ENCODE measurements at places on chromosomes 7 and 10.

DNA sequence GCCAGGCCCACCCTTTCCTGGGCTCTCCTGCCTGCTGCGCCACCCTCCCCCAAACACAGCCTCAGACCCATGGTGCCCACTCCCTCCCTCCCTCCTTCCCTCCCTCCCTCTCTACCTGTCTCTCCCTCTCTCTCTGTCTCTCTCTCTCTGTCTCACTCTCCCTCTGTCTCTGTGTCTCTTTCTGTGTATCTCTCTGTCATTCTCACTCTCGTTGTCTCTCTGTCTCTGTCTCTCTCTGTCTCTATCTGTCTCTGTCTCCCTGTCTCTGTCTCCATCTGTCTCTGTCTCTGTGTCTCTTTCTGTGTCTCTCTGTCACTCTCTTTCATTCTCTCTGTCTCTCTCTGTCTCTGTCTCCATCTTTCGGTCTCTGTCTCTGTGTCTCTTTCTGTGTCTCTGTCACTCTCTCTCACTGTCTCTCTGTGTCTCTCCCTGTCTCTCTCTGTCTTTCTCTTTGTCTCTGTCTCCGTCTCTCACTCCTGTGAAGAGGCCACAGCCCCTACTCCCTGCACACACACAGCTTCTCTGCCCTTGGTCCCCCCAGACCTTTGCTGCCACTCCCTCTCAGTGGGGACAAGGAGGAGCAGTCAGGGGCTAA, 51.5 kb downstream of the CALML3 start:
- DNase-seq: no peak

DNA sequence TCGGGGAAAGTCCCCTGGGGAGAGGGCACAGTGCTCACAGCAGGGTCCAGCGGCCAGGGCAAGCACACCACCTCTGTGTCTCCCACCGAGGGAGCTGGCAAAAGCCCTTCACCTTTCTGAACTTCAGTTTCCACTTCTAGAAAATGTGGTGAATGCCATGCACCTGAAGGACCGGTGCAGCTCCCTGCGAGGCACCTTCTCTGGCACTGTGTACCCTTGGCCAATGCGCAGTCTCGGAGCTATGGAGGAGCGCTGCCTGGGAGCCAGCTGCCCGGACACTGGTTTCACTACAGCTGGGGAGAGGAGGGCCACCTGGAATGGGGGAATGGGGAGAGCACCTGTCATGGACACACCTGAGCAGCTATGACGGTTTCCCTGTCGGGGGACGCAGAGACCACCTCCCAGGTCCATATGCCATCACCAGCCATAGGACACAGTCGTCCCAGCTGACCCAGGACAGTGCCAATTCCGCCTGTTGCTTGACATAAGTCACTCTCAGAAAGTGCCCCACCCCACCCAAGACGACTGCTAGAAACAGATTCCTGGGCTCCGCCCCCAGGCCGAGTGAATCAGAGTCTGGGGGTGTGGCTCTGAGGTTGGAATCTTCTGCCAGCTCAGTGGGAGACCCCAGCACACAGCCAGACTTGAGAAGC, 16.8 kb downstream of the RASGEF1A start:
- no peak for DNase-seq

DNA sequence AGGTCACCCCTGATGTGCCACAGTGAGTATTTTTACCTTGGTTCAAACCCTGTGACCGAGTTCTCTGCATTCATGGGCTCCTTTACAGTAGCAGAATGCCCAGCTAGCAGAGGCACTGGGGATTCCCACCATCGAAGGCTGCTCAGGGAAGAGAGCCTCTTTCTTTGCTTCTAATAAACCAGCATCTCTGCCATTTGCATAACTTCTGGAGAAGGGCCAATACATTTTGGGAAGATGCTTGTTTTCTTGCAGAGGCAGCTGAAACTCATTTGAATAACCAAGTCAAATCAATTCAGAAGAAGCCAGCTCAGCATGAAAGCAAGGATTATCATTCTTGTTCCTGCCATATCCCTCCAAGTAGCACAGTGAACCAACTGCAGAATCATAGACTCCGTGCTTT, 82.9 kb upstream of the WDR11 start:
- DNase-seq: no peak

DNA sequence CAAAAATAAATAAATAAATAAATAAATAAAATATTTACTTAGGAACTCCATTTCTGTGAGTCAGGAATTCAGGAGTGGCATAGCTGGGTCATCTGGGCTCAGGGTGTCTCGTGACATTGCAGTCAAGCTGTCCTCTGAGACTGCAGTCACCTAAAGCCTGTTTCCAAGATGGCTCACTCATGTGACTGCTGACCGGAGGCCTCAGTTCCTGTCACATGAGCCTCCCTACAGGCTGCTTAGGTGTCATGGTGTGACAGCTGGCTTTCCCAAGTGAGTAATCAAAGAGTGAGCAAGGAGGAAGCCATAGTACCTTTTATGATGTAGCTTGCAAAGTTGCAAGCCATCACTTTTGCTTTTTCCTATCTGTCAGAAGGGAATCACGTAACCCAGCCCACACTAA, 128.6 kb upstream of the KCTD7 start:
- no peak for DNase-seq

DNA sequence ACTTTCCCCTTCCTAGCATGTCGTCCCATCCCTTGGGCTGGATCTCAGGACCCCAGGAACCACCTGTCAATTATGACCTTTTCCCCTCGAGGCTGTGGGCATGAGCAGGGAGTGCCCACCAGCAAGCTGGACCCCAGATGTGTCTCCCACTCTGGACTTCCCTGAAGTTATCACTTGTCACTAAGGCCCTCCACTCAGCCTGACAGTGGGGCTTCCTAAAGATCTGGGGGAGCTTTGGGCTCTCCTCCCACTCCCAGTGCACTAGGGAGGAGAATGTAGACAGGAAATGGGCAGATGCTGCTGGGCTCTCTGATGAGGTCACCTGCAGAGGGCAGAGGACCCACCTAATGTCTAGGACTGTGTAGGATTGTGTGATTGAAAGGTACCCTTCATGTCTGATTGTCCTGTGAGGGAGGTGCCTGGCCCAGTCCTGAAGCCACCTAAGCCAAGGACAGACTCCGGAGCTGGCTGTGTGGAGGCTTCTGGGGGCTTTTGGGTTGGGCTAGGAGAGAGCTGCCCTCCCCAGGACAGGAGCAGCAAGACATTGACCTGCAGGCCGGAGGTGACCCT, 18.7 kb downstream of the MYO1G start:
- DNase-seq: no peak

DNA sequence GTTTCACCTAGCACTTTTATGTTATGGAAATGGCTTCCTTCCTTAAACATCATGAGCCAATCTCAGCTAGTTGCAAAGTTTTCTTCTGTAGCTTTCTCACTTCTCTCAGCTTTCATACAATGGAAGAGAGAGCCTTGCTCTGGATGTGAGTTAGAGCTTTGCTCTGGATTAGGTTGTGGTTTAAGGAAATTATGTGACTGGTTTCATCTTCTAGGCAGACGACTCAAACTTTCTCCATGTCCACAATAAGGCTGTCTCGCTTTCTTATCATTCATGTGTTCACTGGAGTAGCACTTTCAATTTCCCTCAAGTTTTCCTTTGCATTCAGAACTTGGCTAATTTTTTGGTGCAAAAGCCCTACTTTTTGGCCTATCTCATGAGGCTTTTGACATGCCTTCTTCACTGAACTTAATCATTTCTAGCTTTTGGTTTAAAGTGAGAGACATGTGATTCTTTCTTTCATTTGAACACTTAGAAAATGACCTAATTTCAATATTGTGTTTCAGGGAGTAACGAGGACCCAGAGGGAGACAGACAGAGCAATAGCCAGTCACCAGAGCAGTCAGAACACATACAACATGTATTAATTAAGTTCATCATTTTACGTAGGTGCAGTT, 49.8 kb downstream of the CNOT4 start:
- no peak for DNase-seq

DNA sequence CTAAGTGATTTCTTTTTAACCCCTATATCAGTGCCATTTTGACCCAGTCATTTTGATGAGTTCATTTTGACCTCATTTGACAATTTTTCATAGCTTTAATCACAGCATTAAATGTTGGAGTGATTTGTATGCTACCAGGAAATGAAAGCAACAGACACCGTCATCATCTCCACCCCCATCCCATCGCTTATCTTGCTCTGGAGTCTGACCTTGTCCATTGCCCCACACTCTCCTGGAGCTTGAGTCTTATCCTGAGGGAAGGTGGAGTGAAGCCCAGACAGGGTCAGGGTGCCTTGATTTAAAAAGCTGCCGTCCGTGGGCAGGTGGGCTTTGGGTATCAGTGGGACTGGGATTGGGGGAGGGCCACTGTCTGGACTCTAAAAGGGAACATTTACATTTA, 94.7 kb upstream of the JCAD start:
- DNase-seq: no peak

DNA sequence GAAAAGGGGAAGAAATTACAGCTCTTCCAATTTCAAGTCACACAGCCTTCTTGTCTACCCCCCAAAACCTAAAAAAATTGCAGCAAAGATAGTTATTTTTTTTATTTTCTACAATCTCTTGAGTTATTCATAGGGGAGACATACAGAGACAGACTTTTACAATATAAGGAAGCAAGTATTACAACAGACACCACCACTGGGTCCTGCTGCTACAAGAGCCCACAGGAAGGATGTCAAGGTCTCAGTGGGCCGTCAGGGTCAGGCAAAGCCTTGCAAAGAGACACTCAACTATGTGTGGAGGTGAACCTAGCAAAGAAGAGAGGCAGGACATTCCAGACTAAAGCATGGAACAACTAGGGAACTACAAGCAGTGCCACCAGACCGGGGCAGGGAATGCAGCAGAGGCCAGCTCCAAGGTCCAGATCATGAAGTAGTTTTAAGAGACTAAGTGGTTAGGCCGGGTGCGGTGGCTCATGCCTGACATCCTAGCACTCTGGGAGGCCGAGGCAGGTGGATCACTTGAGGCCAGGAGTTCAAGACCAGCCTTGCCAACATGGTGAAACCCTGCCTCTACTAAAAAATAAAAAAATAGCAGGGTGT, 28.2 kb upstream of the ZCCHC24 start:
- DNase-seq: no peak

DNA sequence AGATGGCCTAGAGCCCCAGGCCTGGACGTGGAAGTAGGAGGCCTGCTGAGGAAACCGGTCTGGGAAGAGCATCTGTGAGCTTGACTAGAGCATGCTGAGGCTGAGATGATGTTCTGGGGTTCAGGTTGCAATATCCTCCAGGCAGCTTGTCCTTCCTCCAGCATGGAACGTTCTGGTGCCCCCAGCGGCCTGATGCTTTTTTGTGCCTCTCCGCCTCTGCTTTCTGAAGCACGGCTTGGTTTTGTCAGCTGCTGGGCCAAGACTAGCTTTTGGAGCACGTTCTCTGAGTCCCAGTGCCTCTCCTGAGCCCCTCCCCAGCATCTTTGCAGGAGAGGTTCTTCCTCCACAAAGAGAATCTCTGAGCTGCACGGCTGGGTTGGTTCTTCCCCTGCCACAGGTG, 682.0 kb upstream of the FOXK1 start:
- no peak for DNase-seq

- DNase-seq: no peak
Measured at GRCh38 chr10:78868861-78869260, 199.9 kb upstream of the ZMIZ1 start.

DNA sequence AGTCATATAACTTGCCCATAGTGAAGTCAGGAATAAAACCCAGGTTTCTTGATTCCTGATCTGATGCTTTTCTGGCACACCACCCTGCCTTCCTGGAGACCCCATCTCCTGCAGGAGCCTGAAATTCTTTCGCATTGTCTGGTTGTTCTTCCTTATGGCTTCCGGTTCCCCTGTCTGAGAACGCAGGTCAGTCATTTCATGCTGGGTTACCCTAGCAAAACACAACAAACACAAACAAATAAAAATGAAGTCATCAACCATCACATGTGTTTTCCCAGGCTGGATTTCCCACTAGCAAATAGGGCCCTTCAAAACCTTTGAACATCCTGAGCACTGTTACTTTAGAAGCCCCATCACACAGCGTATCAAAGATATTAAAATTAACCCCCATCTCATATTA, 569.6 kb downstream of the LRMDA start:
- DNase-seq: no peak
